ENCODE measurements at places on chromosomes 4 and X.

DNA sequence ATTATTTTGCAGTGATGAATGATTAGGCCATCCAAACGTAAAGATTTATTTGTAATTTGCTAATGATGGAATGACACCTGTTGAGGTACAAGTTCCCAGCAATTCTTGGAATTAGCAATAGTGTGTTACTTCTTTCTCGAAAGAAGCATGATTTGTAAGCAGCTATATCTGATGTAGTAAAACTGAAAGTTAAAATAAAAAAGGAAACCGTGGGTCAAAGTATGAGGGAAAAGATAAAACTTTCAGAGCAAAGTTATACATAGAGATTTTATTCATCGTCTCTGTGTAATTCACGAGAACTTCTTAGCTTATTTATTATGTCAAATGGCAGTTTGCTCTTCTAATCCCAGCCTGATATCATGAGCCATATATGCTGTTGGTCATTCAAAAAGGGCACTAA, 59.0 kb downstream of the NFKB1 start:
- no peak for DNase-seq

- no peak for DNase-seq
Observed at GRCh38 chr4:116515959-116516358, 569.4 kb downstream of the TRAM1L1 start.

GRCh38 chrX:13659063-13659462, 6.1 kb downstream of the TCEANC start:
- no peak for DNase-seq

DNA sequence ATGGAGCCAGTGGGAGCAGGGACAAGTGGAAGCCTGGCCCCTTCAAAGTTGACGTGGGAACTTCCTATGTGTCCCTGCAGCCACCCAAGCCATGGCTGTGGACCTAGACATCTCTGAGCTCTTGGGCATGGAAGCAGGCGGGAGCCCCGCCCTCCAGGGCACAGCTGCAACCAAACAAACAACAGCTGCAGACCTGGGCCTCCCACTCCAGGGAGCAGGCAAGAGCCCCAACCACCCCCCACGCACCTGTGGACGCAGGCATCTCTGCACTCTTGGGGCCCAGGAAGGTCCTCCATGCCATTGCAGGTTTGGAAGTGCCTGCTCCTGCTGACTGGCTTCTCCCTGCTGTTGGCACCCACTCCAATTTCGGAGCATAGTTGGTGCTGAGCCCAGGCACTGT, 118.6 kb downstream of the ZMAT1 start:
- no peak for DNase-seq

All from stimulated activated CD4-positive, alpha-beta T cell treated with anti-CD3 and anti-CD28 coated beads, TNF-alpha, amount 100 ng/mL, for 24 hours (primary cell).